NCI-H1694 (cell line): ENCODE measurements at places on chromosomes 1 and 21.

GRCh38 chr1:105700723-105701122 lies 1355.8 kb upstream of the PRMT6 start:
- no peak for DNase-seq

- DNase-seq: no peak
Observed at GRCh38 chr1:204087181-204087892, 14.4 kb downstream of the SOX13 start.

- DNase-seq: no peak
Observed at GRCh38 chr1:232367293-232367692, 262.6 kb downstream of the SIPA1L2 start.

GRCh38 chr1:5935026-5935425 lies 57.2 kb downstream of the NPHP4 start:
- DNase-seq: no peak

DNA sequence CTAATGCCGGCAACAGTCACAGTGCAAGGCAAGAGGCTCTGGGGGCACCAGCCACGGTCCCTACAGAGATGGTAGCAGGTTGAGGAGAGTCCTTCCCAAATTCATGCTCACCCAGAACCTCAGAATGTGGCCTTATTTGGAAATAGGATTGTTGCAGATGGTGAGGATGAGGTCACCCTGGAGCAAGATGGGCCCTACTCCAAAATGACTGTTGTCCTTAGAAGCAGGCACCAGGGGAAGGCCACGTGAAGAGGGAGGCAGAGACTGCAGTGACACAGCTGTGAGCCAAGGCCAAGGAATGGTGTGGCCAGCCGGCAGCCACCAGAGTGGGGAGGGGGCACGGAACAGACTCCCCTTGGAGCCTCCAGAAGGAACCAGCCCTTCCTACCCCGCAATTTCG lies 70.8 kb upstream of the CLDN14 start:
- DNase-seq: no peak

- no peak for DNase-seq
Observed at GRCh38 chr1:243251539-243251938, 3.5 kb downstream of the CEP170 start.

- no peak for DNase-seq
Observed at GRCh38 chr1:40984066-40984465, 4.6 kb downstream of the CTPS1 start.

DNA sequence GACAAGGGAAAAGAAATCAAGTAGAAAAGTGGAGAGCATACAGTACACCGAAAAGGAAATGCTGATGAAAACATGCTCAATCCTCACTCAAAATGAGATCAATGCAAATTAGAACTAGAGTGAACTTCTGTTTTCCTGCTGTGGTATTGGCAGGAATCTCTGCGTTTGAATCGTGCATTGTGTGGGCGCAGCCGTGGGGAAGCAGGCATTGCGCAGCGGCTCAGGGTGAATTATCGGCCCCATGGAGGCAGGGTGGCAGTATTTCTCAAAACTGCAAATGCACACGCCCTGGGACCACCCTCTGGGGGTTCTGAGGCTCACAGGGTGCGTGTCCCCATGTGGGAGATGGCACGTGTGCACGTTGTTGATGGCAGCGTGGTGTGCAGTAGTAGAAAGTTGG lies 140.6 kb downstream of the PEX14 start:
- DNase-seq: no peak
